ENCODE measurements at places on chromosomes 16 and 17. TPM values are rescaled to one million over a fixed set of nuclear protein-coding genes. Genes with fewer than 3 reads are reported as not detected.

GRCh38 chr16:58850678-58851020, 116.5 kb upstream of the GOT2 start:
- DNase-seq: no peak

GRCh38 chr16:24418733-24419132, 120.6 kb upstream of the RBBP6 start:
- DNase-seq: no peak

The MAPT gene
- 1.9 TPM for total RNA-seq

DNA sequence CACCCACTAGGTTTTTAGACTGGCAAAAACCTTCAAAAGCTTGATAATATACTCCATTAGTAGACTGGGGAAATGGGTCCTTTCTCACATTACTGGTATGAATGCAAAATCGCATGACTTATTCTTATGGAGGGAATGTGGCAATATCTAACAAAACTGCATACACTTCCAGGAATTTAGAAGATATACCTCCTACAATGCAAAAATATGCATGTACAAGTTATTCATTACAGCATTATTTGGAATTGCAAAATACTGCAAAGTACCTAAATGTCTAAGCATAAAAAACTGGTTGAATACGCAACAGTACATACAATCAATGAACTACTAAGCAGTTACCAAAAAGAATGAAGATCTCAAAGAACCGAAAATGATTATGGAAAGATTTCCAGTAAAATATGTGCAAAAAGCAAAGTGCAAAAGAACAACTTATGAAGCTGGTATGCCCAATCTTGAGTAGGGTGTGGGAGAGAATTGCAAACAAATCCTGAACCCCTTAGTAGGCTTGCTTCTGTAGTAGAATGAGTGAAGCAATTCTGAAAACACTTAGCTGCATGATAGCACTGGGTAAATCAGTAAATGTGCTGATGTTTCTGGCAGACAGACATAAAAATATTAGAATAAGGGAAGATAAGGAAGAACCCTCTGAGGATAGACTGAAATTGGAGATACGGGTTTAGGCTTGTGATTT, 180.1 kb downstream of the PARN start:
- DNase-seq: peak; percentile 76

GRCh38 chr17:43125967-43126910, 1.1 kb upstream of the BRCA1 start:
- DNase-seq: peak; percentile 7

GRCh38 chr16:81445143-81445961, 744 bp downstream of the CMIP start:
- no peak for DNase-seq

- no peak for DNase-seq
Measured at GRCh38 chr17:65143889-65144604, 6.9 kb downstream of the RGS9 start.

The CLEC3A gene
- total RNA-seq: not detected

GRCh38 chr16:56807011-56807675, 57.9 kb upstream of the SLC12A3 start:
- peak; percentile 79 for DNase-seq

The SYNGR3 gene
- 1.4 TPM for total RNA-seq

- no peak for DNase-seq
Measured at GRCh38 chr16:27822529-27822928, 241.0 kb downstream of the GSG1L start.

- peak; percentile 84 for DNase-seq
Measured at GRCh38 chr17:81871387-81872230, 472 bp upstream of the ARHGDIA start.

DNA sequence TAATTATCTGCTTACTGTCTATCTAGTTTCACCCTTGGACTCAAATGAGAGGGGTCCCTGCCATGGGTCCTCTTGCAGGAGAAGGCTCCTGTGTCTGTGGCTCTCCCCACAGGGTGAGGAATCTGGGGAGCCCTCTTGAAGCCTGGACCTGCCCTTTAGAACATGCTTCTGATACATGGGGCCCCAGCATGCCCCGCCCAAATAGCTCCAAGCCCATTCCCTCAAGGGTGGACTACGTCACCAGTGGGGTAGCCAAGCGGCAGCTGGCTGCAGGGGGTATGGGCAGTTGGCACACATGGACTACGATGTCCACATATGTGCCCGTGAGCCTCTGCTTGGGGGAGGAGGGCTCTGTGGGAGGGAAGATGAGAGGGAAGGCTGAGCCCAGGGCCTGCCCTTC, 39.3 kb downstream of the ARHGAP27 start:
- DNase-seq: no peak
